ENCODE measurements at places on chromosomes 6 and 20.

GRCh38 chr20:39111359-39112177 is 149.4 kb downstream of the DHX35 start:
- DNase-seq, result no peak

- no peak for DNase-seq
Measured at GRCh38 chr20:62507323-62507722, 31.5 kb upstream of the GATA5 start.

GRCh38 chr6:6863970-6864639 is 243.7 kb upstream of the RREB1 start:
- no peak for DNase-seq

GRCh38 chr6:169064194-169064593 is 189.5 kb downstream of the THBS2 start:
- no peak for DNase-seq

- DNase-seq, result no peak
Measured at GRCh38 chr6:75800133-75800532, 51.1 kb downstream of the MYO6 start.

DNA sequence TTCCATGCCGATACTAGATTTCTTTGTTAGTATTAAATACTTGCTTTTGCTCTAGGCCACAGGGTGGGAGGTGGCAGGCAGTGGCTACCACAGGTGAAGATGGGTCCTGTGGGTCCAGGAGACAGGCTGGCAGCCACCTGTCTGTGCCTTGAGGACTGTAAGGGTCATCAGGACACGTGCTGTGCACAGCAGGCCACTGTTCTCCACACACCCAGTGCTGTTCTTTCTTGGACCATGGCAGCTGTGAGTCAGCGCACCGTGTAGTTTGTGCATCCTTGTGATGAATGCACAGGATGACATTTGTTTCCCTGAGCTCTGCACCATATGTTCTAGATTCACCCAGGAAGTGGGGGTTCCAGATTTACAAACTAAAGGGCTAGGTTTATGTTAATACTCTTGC is 317.0 kb downstream of the ZFAND3 start:
- no peak for DNase-seq

DNA sequence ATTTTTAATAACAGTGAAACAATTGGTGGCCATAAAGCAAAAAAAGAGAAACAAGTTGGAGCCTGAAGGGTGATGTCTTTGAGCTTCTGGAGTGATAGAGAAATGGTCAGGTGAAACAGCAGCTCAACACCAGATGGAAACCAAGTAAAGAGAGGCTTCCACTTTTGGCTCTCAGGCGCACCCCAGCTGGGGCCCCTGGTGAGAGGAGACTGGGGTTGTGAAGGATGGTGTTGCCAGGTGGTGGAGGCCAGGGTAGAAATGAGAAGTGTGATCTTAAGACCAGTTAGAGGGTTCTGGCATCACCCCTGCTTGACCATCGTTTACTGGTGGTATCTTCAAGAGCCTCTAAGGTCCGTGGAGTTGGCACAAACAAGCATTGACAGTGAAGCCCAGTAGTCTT is 126.0 kb upstream of the AKIRIN2 start:
- DNase-seq, result no peak

DNA sequence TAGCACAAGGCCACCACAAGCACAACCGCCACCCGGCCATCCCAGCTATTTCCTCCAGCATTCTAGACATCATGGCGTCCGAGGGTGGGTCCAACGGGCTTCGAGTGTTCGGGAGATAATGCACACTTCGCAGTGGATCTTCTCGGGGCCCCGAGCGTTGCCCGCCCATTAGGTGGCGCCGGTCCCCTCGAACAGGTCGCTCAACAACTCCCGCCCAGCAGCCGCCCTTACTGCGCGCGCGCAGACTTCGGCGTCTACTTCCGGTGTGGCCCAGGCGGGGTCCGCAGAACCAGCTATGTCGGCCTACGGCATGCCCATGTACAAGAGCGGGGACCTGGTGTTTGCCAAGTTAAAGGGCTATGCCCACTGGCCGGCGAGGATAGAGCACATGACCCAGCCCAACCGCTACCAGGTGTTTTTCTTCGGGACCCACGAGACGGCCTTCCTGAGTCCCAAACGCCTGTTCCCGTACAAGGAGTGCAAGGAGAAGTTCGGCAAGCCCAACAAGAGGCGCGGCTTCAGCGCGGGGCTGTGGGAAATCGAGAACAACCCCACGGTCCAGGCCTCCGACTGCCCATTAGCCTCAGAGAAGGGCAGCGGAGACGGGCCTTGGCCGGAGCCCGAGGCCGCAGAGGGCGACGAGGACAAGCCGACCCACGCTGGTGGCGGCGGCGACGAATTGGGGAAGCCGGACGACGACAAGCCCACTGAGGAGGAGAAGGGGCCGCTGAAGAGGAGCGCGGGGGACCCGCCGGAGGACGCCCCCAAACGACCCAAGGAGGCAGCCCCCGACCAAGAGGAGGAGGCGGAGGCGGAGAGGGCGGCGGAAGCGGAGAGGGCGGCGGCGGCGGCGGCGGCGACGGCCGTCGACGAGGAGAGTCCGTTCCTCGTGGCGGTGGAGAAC is at the start of gene HDGFL1:
Gene HDGFL1 (plus strand): TSS at position 286 of the 904 bp plus-strand sequence. CDS start 10 bp downstream, at position 296.
- DNase-seq, result no peak

GRCh38 chr6:117956386-117956785 is 49.3 kb downstream of the SLC35F1 start:
- DNase-seq, result no peak

- DNase-seq, result no peak
Measured at GRCh38 chr6:23980965-23981364, 145.1 kb upstream of the NRSN1 start.

DNA sequence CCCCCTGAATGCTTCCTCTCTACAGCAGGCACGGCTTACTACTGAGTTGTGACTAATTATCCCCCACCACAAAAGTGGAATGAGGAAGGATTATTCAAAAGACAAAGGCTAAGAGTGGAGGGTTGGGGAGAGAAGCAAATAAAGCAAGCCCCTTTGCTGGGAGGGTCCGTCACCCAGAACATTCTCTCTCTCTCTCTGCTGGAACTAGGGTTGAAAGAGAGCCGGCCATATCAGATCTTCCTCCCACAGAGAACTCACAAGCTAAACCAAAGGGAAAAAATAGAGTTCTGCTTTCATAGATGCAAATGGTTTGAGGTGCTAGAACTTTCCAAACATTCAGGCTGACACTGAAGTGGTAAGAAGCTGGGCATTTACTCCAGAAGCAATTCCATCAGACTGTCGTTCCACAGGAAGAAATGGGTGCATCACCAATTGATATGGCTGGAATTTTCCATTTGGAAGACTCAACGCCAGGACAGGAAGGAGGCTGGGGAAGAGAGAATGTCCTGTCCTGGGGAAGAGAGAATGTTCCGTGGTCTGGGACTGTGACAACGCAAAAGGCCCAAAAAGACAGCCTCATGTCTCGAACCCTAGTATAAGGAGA is 7.9 kb downstream of the ZMYND8 start:
- DNase-seq, result no peak

DNA sequence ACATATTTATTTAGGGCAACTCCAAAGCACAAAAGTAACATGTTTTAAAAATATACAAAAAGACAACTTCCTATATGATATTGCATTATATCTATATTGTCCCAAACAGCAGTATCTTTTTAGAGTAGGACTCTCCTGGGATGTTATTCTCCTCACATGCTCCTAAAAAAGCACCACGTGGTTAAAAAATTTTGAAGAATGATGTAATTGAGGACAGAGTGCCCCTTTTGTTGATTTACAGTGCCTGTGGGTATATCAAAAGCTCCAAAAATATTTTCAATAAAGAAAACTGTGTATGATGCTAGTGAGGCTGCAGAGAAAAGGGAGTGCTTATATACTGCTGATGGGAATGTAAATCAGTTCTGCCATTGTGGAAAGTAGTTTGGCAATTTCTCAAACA is 130.3 kb upstream of the HDAC2 start:
- no peak for DNase-seq

- DNase-seq, result peak; percentile 21
Measured at GRCh38 chr6:134317471-134318131, at the start of gene SGK1. Gene SGK1, minus strand, starts transcription at chr6:134318112. Its CDS starts 652 bp downstream, at chr6:134317460.

- no peak for DNase-seq
Measured at GRCh38 chr20:62742550-62742949, 33.9 kb downstream of the NTSR1 start.

DNA sequence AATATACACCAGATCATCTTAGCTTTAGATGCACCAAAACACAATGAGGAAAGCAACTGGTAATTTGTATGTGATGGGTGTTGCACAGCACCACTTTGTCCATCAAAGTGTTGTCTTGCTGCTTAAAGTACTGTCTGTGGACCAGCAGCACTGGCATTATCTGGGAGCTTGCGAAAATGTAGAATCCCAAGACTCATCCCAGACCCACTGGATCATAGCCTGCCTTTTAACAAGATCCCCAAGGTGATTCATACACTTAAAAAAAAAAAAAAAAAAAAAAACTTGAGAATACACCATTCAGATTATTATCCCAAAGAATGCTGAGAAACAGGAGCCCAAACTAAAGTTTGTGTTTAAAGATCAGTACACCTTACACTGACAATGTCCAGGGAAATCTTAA is 123.4 kb downstream of the TASP1 start:
- no peak for DNase-seq

DNA sequence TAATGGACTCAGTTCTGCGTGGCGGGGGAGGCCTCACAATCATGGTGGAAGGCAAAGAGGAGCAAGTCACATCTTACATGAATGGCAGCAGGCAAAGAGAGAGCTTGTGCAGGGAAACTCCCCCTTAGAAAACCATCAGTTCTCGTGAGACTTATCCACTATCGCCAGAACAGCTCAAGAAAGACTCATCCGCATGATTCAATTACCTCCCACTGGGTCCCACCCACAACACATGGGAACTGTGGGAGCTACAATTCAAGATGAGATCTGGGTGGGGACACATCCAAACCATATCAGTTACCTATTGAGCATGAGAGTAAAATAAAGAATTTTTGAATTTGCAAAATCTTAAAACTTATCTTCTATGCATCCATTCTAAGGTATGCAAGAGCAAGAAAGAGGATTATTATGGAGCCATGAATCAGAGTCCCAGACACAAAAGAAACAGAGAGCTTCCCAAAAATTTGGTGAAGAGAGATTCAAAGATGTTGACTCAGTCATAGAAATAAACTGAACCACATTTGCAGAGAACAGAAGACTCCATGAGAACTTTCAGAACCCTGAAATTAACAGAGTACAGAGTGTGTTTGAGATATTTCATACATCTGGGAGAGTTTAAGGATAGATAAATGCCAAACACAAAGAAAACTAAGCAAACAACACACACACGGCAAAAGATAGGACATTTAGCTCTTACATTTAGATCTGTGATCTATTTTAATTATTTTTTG is 17.1 kb upstream of the MOXD1 start:
- DNase-seq, result no peak

DNA sequence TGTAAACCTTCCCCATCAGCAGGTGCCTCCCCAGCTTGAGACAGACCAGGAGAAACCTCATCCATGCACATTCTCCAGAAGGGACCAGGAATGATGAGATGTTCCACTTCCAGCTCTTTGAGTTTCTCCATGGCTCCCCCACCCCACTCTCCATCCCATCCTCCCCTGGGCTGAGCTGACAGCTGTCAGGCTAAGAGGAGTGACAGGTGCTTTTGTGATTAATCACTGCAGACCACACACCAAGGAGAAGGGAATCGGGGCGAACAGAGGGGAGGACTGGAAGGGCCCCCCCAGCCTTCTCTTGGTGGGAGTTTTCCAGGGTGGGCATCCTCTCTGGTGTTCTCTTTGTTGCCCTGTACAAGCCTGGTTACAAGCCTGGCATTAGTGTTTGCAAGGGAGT is 56.1 kb upstream of the ZFAND3 start:
- DNase-seq, result no peak

Data from GM10248 (cell line).